Stomach (tissue), 19 donors: ENCODE measurements at places on chromosomes 11 and 22. TPM values are rescaled to one million over a fixed set of nuclear protein-coding genes. Genes with fewer than 3 reads are reported as not detected.

ARHGAP42 gene
- 64.5 TPM for total RNA-seq

UPK3A gene
- total RNA-seq: 1.3 TPM

CHRM1 gene
- total RNA-seq: 19.4 TPM

APOL5 gene
- total RNA-seq: not detected

DNA sequence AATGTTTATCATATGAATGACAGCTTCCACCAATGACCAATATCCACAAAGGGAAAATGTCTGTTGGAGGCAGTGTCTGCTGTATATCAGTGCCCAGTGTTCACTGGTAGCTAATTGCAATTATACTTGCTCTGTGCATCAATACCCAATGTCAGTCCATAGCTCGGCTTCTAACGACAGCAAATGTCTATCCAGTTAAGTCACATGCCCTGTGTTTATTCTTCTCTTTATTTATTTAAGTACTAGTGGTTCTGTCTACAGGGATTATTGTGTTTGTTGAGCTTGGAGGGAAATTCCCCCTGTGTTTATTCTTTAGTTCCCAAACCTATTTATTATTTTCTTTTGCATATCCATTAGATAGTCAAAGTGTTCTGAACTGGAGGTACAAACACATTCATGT, 18.6 kb downstream of the TSKU start:
- DNase-seq: no peak

GRCh38 chr11:27874998-27875830, 175.0 kb upstream of the BDNF start:
- no peak for DNase-seq

DNA sequence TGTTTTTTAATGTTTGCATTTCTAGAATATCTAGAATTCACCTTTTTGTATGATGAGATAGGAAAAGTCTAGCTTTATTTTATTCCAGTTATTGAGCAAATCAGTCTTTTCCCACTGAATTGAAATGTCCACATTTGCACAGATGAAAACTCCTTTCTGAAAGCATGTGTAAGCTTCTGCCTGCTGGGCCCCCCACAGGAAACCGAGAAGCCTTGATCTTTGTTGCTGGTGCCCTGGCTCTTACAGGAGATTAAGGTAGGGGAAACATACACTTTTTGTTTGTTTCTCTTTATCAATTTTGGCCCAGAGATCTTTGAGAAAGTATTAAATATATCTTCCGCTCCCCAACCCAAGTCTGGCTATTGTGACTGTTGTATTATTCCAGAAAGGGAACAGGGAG, 87.2 kb upstream of the GNAZ start:
- DNase-seq: no peak

DNA sequence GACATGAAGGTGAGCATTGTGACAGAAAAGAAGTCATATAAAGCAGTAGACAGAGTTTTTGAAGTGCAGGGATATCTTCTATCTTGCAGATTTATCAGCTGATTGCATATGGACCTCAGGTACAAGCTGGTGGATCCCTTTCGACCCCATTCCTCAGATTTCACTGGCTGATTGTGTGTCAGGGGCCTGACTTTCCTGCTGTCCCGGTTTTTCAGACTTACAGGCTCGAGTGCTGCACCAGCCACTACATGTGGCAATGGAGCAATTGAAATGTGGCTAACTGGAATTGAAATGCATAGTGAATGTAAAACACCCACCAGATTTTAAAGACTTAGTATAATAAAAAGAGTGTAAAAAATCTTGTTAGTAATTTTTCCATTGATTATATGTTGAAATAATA, 50.3 kb downstream of the CLMP start:
- no peak for DNase-seq

GRCh38 chr11:16311831-16312230, 44.5 kb downstream of the SOX6 start:
- DNase-seq: no peak

DNA sequence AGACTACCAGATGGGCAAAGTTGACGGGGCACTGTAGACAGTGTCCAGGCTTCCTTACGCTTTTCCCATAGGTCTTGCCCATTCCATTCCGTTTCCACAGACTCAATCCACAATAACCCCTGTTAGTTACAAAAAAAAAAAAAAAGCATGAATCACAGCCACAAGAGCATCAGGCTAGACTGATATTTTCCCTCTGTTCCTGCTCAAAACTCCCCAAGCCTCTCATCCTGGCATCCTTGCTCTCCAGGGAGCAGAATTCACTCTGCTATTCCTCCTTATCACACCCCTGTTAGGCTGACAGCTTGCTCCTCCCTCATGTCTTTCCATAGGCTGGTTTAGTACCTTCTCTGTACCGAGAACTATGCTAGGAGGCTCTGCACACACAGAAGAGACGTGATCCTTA, 42.2 kb downstream of the TMEM123 start:
- no peak for DNase-seq

DNA sequence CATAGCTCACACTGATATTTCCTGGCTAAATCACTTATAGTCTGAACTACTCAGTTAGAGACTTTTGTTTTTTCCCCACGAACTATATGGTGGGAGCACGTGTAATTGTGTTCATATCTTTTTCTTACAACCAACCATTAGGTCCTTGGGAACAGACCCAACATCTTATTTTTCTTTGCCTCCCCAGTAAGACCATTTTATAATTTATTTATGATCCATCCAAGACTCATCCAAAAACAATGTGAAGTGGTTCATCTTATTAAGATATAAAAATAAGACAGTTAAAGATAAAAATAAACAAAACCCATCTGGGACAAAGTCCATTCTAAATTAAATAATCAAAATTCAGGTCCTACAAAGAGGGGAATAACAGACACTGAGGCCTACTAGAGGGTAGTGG, 90.8 kb downstream of the FAM168A start:
- no peak for DNase-seq

GRCh38 chr11:1447845-1448825, 38.4 kb downstream of the MOB2 start:
- DNase-seq: peak; percentile 36

GRCh38 chr11:16047073-16047472, 309.3 kb downstream of the SOX6 start:
- DNase-seq: no peak

DNA sequence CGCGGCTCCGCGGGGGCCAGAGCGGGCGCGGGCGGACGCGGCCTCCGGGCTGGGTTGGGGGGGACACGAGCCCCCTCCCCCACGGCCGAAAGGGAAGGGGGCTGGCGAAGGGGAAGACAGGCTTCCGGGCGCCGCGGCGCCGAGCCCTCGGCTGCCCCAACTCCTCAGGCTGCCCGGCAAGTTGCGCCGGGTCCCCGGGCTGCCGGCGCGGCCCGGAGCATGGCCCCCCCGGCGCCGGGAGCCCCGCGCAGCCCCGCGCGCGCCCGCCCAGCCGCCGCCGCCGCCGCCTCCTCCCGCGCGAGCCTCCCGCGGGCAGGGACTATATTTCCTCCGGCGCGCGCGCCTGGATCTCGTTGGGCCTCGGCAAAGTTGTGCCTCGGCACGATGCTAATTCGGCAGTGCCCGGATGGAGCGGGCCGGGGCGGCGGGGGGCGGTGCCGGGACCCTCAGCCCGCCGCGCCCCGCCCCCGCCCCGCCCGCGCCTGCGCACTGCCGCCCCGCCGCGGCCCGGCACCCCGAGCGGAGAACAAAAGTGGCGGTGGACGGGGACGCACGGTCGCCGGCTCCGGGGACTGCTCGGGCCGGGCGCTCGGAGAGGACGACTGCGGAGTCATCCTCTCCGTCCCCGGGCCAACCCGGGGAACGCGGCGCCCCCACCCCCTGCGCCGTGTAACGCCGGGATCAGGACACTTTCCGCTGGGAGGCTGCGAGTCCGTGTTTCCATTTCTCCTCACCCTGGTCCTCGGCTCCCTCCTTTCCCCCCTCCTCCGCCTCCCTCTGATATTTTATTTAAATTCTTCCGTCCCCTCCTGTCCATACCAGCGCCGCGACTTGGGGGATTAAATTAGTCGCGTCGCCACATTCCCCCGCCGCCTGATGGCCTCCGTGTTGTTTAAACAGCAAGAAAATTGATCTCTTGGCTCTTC, at the start of gene PHF21B:
TSS of gene PHF21B (minus strand) at position 400 of the 926 bp plus-strand sequence. CDS start 456 bp downstream, outside the sequence.
- peak; percentile 88 for DNase-seq

DNA sequence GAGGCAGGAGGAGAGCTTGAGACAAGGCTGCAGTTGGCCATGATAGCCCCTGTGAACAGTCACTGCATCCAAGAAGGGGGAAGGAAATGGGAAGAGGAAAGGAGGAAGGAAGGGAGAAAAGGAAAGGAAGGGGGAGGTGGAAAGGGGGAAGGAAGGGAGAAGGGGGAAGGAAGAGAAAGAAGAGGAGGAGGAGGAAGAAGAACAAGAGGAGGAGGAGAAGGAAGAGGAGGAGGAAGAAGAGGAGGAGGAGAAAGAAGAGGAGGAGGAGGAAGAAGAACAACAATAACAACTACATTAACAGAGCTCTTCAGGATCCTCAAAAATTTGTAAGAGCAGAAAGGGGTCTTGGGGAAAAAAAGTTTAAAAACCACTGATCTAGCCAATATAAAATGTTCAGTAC, 5.2 kb downstream of the RAB6A start:
- no peak for DNase-seq

GRCh38 chr11:68325907-68326220, 13.5 kb downstream of the LRP5 start:
- DNase-seq: no peak

DNA sequence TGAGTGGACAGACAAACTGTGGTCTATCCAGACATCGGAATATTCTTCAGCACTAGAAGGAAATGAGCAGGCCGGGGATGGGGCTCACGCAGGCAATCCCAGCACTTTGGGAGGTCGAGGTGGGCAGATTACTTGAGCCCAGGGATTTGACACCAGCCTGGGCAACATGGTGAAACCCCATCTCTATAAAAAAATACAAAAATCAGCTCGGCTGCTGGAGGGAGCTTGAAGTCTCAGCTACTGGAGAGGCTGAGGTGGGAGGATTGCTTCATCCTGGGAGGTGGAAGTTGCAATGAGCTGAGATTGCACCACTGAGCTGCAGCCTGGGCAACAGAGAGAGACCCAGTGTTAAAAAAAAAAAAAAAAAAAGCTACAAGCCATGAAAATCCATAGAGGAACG, 8.0 kb upstream of the CTSD start:
- DNase-seq: no peak

GRCh38 chr11:45666648-45667642, 1.5 kb upstream of the CHST1 start:
- DNase-seq: no peak

- no peak for DNase-seq
Observed at GRCh38 chr11:35912883-35913624, 30.8 kb upstream of the LDLRAD3 start.

GRCh38 chr22:36900225-36900624, 13.2 kb upstream of the CSF2RB start:
- no peak for DNase-seq

GRCh38 chr11:96704847-96705246, 315.0 kb downstream of the JRKL start:
- peak; percentile 2 for DNase-seq

DNA sequence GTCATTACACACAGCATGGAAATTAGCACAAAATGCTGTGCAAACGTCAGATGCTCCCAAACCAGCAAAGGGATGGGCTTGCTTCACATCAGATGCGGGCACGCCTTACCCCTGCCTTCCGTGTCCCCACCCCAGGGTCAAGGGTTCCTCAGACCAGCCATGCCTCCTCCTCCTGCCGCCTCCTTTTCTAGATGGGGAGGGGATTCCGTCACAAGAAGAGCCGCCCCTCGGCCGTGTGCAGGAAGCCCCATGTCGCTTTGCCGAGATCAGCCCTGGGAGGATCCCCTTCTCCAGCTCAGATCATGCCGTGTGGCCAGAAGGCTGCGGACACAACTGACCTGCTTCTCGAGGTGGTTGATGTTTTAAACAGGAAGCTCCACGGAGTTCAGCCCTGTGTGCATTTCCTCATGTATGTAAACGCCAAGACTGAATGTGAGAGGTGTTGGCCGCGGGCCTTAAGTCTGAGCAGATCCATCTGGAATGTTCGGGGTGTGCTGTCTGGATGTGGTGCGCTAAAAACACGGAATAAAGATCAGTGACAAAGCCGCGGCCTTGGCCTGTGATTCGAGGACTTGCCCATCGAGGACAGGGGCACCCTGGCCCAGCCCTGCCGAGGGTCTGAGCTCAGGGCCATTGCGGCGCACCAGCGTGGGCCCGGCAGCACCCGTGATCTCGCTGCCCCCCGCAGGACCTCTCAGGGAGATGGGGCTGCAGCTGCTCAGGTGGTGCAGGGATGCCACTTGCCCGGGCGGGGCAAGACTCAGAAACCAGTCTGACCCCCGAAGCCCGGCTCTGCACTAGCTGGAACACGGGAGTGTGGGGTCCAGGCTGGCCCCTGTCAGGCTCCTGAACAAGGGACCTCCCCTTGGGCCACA, 412.9 kb downstream of the TBC1D22A start:
- no peak for DNase-seq

- peak; percentile 60 for DNase-seq
Observed at GRCh38 chr22:46613606-46614021, 6.6 kb upstream of the GRAMD4 start.

DNA sequence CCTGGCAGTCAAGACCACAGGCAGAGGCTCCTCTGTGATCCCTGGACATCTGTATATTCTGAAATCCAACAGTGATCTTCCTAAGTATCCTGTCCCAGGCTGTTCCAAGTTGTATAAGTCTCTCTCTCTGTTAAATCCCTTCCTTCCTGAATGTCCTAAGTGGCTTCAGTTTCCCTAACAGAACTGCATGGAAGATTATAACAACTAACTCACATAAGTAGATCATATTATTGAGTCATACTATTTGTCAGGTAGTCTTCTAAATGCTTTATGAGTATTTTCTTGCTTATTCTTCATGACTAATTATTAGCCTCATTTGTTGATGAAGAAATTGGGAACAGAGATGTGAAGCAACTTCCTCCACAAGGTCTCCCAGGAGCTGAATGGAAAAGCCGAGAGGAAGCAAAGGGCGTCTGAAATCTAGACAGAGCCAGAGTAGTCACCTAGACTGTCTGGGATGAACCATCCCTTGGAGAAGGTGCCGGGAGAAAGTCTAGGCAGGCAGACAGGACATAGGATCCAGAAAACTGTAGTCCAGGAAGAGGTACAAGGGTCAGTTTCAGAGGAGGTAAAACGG, 93.2 kb upstream of the FAT3 start:
- DNase-seq: no peak

DNA sequence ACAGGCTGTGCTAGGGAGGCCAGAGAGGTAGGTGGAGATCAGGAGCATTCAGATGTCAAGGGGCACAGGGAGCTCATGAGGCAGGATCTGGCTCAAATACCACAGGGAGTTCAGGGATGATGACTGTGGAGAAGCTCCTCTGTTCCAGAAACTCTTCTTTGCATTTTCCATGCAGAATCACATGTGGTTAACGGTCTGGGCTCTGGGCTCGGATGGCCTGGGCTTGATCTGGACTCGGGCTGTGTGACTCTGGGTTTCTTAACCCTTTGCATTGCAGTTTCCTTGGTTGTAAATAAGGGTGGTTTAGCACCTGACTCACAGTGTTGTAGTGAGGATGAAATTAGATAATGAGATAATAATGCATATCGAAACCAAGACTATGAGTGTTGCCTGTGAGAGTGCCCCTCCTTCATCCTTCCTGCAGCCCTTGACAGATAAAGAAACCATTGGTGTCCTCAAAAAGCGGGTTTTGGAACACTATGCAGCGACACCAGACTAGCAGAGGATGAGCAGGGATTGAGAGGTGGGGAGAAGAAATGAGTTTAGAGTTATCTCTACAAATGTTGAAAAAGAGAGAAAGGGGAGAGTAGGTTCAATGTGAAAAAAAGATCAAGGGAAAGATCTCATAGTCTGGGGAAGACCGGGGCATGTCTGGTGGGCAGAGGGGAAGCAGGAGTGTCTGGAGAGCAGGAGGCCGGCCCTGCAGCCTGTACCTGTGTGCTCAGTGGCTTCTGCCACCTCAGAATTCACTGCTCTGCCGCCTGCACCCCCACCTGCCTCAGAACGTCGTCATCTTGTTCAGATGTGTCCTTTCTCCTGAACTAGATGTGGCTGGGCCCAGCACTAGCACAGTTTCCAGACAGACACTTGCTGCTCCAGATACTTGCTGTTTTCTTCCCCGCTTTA, 197.8 kb upstream of the SORL1-AS1 start:
- no peak for DNase-seq
